ENCODE measurements at places on chromosomes 16 and 17.

- DNase-seq: no peak
These were observed 12.7 kb downstream of the JUP start for GRCh38 chr17:41773731-41774193.

DNA sequence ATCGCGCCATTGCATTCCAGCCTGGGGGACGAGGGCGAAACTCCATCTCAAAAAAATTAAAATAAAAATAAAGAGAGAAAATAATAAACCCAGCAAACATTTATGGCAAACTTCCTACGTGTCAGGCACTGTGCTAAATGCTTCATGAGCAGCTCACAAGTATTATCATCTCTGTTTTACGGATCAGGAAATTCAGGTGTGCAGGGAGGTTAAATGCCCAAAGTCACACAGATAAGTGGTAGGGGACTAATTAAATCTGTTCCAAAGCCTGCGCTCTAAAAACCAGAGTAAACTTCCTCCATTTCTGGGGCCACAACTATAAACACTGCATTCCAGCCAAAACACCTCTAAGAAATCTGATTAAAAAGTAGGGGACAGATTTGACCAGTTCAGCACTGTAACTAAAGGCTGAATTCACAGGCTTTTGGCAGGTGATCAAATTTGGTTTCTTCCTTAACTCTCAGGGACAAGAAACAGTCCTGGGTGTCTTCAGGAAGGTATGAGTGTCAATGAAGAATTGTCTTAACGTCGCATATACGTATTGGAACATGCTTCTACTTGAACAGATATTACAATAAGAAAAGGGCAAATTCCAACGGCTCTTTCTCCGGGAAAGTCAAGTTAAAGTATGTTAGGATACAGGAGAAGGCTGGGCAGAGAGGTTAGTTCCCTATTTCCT, 996 bp downstream of the STRADA start:
- DNase-seq: no peak

DNA sequence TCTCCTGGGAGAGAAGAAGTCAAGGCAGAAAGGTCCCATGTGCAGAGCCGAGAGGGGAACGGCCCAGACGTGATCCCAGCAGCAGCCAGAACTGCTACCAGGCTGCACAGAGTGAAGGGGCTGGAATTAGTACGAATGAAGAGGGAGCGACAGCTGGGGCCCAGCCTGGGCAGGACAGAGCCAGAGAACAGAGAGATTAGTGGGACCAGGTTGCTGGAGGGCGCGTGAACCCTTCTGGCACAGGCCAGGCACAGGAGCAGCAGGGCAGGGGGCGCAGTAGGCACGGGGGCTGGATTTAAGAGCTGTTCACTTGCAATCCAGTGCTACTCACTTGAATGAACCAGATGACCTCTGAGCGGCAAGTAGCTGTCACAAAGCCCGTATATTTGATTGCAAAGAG, 66.9 kb downstream of the PLXDC1 start:
- no peak for DNase-seq

GRCh38 chr17:44758414-44759085, at the start of gene ADAM11:
Gene ADAM11 (plus strand): TSS chr17:44758988. CDS start chr17:44759200, 212 bp downstream.
- DNase-seq: no peak

- no peak for DNase-seq
These were observed at the start of gene MTMR4 for GRCh38 chr17:58513965-58514769. Gene MTMR4 (minus strand): TSS chr17:58514638. CDS start chr17:58514407, 231 bp downstream.

DNA sequence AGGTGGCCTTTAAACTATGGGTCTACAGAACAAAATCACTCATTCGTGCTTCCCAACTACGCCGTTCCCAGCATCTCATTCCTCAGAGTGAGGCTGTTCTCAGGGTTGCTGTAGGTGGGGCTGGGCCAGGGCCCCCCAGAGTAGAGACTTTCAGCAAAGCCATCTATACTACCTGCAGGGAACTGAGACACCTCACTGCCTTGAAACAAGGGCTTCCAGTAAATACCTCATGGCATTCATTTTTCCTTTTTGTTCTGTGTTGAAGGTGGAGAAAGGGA, 4.2 kb upstream of the SDK2 start:
- DNase-seq: no peak

GRCh38 chr16:14097182-14097959, 26.3 kb downstream of the MRTFB start:
- peak; percentile 81 for DNase-seq

DNA sequence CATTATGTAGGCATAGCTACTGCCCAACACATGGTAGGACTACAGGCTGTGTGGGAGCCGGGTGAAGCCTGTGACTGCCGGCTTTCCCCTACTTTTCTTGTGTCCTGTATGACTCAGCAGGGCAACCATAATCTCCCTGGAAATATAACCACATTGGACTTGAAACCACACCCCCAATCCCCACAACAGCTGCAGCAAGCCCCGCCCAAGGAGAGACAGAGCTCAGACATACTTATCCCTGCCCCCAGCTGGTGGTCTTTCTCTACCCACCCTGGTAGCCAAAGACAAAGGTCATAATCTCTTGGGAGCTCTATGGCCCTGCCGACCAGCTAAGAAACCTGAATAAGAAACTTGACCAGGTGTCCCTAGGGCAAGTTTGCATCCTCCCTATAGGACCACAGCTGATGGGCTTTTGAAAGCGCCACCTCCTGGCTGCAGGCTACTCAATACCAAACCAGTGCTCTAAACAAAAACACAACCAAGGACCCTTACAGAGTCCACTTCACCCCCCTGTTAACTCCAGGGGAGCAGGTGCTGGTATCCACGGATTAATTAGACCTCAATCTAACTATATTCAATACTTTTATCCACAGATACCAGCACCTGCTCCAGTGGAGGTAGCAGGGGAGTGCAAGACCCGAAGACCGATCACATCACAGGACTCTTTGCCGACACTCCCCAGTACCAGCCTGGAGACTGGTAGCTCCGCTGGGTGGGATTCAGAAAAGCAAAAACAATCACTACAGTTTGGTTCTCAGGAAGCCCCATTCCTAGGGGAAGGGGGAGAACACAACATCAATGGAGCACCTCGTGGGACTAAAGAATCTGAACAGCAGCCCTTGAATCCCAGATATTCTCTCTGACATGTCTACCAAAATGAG, 91.2 kb downstream of the IRX5 start:
- no peak for DNase-seq

- DNase-seq: no peak
These were observed 37.4 kb downstream of the CLEC16A start for GRCh38 chr16:10981697-10982216.
